Stimulated activated CD4-positive, alpha-beta T cell treated with anti-CD3 and anti-CD28 coated beads, Interleukin-1b, Interleukin-23, amount 100 ng/mL, for 1 hour (primary cell): ENCODE measurements at places on chromosomes 2 and 18.

GRCh38 chr18:57579934-57580333 lies 6.6 kb downstream of the FECH start:
- no peak for DNase-seq

DNA sequence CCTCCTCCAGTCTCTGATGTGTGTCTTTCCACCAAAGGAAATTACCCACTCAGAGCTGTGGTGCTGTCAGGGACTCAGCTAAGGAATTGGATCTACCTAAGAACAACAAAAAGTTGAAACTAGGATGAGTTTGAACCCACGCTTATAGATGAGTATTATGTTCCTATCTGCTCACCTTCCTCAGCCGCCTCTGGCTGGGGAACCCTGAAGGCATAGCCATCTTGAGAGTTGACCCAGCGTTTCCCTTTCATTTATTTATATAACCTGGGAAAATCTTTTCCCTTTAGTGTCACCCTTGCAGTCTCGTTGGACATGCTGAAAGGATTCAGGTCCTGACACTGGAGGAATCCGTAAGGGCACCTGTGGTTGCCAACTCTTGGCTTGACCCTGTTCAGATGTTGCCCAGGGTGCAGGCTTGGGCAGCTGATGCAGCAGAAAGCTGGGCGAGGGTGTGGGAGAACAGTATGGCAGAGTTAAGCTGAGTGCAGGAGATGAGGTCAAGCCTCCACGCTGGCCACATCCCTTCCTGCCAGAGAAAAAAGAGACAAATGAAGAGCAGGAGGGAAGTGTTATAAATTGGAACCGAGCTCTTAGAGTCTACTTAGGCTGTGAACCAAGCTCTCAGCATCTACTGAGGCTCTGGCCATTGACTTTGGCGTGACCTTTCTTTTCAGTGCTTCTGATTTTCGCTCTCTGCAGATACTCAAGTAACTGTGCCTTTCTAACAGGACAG lies 1.9 kb downstream of the CDH20 start:
- DNase-seq, result no peak

DNA sequence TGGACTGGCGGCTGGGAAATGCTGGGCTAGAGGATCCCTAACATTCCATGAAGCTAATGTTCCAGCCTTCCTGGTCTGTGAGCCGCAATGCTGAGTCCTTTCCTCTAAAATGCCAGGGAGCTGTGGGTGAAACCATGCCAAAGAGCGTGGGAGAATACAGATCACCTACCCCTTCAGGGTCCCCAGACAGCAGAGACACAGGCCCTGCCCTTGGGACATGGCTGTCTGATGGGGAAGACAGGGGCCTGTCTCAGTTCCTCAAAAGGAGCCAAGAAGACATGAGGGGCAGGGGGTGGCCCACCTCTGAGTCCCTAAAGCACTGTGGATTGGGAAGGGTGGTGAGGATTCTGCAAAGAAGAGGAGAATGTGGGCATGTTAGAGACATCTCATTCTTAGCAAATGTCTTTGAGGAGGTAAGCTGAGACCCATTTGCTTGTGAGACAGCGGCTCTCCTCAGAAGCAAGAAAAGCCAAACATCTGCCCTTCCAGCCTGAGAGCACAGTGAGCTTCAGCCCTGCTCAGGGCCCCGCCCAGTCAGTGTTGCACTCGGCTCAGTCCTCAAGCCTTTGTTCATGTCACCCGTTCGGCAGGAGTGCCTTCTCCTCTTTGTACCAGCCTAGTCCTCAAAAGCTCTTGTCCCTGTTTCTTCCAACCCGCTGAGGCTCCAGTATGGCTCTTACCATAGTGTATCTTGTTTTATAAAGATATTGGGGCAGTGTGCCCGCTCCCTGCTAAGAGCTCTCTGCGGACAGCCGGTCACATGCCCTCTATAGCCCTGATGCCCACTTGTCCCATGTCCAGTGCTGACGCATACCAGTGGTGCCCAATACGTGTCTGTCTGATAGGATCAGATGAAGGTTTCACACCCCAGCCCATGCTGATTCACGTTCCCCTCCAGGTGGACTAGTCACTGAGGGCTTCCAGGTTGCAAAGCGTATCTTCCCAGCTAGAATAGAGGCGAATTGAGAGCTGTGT lies 286.2 kb downstream of the CYP26B1 start:
- no peak for DNase-seq

- no peak for DNase-seq
Measured at GRCh38 chr2:210461401-210461800, 15.2 kb downstream of the LANCL1 start.

GRCh38 chr2:224596289-224596688 lies 11.1 kb upstream of the CUL3 start:
- no peak for DNase-seq

DNA sequence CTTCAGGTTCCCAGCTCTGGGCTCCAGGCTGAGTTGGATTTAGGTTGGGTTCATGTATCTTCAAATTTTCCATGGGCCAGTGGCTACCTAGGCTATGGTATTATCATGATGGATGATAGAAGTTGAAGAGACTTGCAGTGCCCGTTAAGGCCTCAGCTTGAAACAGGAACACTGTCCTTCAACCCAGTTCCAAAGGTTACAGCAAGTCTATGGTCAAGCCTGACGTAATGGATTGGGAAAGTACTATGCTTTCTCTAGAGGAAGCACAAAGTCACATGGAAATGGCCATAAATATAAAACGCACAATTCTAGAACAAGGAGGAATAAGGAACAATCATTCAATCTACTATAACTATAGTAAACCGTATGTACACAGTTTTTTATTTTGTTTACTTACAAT lies 593.2 kb downstream of the ZEB2 start:
- no peak for DNase-seq

- DNase-seq, result no peak
Measured at GRCh38 chr2:96575785-96576456, 39.4 kb downstream of the ARID5A start.

GRCh38 chr2:177147093-177147694 lies 65.4 kb upstream of the HNRNPA3 start:
- DNase-seq, result no peak

GRCh38 chr2:183060571-183061231 lies 17.8 kb upstream of the DUSP19 start:
- DNase-seq, result no peak

DNA sequence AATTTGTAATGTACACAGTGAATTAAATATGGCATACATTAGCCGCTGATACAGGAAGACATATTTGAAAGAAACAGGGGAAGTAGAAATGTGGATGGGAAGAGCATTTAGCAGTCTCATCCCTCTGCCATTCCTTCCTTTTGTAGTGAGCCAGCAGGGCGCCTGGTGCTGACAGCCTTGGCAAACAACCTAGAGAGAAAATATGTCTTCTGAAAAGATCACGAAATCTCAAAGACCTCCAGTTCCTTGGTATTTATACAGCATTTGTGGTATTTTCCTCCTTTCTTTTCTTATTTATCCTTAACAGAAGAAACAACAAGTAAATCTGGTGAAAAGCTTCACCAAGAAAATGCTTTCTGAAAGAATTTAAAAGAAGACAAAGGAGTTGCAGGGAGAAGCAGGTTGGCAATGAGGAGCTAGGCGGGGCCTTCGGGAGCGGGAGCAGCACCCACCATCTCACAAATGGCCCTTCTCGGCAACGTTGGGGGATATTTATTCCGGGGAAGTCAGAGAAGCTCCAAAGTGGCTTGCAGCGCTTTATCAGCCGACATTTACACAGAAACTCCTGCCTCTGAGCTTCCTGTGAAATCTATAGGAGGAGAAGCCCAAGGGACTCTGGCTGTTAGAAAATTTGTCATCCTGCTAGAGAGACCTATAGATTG lies 406.1 kb upstream of the NRP2 start:
- DNase-seq, result no peak

GRCh38 chr2:129884221-129884786 lies 95.2 kb upstream of the RAB6C start:
- DNase-seq, result no peak

DNA sequence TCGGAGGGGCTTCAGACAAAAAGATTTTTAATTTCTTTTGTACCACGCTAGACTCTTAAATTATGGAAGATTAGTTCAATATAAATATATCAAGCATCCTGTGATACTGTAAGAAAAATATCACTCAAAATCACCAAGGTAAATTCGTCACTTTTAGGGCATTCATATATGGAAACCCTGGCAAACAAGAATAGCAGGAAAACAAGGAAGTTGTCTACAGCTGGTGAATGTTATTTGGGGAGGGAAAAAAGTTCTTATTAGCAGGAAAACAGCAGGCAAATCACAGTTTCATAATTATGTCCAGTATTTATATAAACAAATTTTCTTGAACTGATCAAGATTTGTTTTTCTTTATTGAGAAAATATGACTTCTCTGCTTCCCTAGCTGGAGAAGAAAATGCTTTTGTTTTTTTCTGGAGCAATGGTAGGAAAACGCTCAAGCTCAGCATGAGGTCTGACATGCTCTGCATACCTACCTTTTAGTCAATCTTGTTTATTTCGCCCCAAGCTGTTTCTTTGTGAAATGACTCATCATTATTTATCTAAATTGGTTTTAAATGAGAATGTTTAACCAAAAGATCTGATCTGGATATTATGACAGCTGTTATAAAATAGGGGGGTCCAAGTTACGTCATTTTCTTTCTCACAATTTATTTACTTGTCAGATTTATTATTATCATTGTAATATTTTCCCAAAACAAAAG lies 14.7 kb downstream of the LINC00305 start:
- DNase-seq, result no peak

- no peak for DNase-seq
Measured at GRCh38 chr2:175227393-175227792, 45.9 kb upstream of the ATP5MC3 start.

GRCh38 chr2:61679096-61679495 lies 140.9 kb upstream of the XPO1 start:
- DNase-seq, result no peak

DNA sequence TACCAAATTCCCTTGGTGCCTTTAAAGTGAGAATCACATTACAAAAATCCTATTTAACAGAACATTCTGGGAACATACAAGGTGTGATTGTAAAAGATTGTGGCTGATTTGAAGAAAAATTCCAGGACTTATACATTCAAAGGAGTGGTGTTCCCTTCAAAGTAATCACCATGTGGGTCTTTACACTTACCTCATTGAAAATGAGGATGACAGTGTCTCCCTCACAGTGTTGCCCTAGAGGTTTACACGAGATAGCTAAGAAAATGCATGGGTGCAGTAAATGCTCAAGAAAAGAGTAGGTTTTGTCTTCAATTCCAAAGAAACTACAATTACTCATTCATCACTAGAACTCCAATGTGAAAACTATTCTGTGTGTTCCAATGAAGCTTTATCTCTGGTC lies 331.5 kb downstream of the SLC4A3 start:
- DNase-seq, result no peak

- DNase-seq, result no peak
Measured at GRCh38 chr2:10901160-10901939, 10.4 kb upstream of the KCNF1 start.

- DNase-seq, result no peak
Measured at GRCh38 chr2:43197588-43197896, 28.9 kb downstream of the ZFP36L2 start.

GRCh38 chr2:101983486-101983885 lies 8.3 kb upstream of the IL1R2 start:
- no peak for DNase-seq

DNA sequence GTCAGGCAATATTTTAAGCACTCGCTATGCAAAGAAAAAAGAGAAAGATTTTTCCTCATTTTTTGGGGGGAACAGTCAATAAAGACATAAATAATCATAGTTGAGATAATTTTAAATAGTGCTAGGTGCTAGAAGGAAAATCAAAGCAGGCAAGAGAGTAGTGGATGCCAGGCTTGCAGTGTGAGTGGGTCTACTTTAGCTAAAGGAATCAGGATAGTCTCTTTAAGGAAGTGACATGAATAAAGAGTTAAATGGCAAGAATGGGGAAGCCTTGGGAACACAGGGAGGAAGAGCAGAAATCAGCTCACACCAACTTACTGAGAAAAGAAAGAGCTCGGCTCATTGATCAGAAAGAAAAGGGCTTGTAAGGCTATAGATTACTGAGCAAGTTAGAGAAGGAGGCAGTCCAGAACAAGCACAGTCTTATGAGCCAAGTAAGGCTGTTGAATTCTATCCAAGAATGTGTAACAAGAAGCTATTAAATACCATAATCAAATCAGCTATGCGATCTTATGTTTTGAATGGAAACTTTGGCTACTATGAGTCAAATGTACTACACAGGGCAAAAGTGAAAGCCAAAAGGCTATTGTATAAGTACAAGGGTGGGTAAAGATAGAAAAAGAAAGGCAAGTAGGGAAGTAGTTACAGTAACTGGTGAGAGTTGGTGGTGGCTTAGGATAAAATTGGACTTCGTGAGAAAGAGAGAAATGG lies 833.8 kb upstream of the PIK3C3 start:
- DNase-seq, result no peak

DNA sequence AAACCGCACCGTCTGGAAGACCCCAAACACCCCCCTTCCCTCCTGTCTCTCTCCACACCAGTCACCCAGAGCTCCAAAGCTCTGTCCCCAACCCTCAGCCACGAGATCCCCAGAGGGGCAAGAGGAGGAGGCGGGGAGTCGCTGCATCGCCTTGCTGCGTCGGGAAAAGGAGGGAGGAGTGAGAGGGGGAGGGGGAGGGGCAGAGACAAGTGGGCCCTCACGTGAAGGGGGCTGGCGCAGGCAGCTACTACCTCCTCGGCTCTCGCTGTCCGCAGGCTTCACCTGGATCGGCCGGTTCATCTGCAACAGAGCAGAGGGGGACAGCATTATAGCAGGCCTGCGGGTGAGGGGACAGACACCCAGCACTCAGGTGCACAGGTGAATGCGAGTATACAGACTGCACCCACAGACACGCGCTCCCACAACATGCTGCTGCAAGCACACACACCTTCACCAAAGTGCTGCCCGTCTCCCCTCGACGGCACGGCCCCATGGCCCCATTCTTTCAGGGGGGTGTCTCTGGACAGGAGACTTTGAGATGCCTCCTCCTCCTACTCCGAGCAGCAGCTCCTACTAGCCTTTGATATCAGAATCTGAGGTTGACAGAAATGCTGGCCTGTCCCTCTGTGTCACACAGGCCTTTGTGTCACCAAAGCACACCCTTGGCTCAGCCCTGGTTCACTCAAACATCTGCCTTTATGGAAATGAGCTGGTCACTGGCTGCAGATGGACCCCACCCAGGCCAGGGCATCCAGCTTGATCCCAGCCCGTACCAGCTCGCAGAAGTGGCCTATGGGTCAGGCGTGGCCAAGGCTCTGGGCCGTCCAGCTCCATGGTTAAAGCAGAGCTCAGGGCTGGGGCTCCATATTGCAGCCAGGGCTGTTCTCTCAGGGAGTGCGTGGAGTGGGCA lies 243.8 kb downstream of the CELF4 start:
- DNase-seq, result no peak

DNA sequence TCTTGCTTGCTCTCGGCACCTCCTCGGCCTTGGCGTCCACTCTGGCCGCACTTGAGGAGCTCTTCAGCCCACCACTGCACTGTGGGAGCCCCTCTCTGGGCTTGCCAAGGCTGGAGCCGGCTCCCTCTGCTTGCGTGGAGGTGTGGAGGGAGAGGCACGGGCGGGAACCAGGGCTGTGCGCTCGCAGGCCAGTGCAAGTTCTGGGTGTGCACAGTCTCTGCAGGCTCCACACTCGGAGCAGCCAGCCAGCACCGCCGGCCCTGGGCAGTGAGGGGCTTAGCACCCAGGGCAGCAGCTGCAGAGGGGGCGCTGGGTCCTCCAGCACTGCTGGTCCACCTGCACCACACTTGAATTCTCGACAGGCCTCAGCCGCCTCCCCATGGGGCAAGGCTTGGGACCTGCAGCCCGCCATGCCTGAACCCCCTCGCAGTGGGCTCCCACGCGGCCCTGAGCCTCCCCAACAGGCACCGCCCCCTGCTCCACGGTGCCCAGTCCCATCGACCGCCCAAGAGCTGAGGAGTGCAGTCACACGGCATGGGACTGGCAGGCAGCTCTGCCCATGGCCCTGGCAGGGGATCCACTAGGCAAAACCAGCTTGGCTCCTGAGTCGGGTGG lies 411.2 kb upstream of the CHAC2 start:
- no peak for DNase-seq

GRCh38 chr2:138115666-138116065 lies 151.4 kb downstream of the HNMT start:
- no peak for DNase-seq
